Amniotic epithelial cell (primary cell): ENCODE measurements at places on chromosomes 12 and 14.

GRCh38 chr12:100169345-100169744, 26.7 kb upstream of the BLTP3B start:
- DNase-seq, result no peak

- peak; percentile 70 for DNase-seq
These were observed 3.2 kb upstream of the ADAM21 start for GRCh38 chr14:70448633-70449340.

DNA sequence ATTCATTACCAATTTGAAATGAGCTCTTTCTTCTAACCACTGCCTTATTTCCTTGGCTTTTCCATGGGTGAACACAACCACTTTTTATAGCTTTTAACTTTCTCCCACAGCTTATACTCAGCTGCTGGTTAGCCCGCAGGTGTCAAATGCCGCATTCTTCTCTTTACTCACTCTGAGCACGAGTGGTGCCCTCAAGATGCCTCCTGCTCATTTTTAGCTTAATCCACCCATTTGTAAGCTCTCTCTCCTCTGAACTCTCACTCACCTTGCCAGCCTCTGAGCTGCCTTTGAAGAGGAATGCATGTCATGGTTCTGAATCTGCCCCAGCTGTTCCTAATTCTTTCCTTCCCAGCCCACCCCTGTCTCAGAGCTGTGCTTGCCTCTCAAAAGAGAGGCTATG, 449.4 kb upstream of the PRICKLE1 start:
- no peak for DNase-seq

GRCh38 chr12:14564336-14564959, 3.2 kb downstream of the PLBD1 start:
- peak; percentile 2 for DNase-seq

GRCh38 chr14:77055306-77055705, 26.8 kb upstream of the IRF2BPL start:
- no peak for DNase-seq

GRCh38 chr12:108289350-108290161, 49.6 kb downstream of the CMKLR1 start:
- DNase-seq, result no peak

DNA sequence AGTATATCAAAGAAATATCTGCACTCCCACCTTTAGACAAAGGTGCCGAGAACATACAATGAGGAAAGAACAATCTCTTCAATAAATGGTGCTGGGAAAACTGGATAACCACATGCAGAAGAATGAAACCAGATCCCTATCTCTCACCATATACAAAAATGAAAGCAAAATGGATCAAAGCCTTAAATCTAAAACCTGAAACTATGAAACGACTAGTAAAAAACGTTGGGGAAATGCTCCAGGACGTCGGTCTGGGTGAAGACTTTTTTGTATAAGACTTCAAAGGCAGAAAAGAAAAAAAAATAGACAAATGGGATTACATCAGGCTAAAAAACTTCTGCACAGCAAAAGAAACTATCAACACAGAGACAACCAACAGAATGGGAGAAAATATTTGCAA, 83.8 kb downstream of the PPM1A start:
- no peak for DNase-seq

DNA sequence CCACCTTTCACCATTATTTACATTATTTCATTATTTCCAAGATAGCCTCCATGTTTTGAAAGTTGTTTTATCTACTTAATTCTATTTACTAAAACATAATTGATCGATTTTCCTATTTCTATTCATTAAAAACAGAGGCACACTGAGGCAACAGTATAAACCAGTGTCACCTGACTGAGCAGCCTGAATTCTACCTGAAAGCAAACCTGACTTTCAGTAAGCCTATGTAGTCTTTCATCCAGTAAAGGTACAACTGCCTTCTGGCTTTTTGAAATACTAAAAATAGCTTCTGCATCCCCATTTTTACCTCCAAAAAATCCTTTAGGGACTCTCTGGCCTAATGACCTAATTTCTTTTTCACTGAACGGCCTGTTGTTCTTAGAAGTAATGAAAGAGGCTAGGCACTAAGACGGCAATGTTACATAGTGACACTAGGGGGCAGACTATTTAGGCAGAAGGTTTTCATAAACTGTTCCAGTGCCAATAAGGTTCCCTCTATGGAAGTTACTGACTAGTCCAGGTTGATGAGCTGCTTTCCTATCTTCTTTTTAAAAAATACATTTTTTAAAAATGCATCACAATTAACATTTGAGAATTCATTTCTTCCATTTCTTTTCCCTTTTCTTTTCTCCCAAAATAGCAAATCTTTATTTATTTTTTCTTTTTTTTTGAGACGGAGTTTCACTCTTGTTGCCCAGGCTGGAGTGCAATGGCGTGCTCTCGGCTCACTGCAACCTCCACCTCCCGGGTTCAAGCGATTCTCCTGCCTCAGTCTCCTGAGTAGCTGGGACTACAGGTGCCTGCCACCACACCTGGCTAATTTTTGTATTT, 17.5 kb downstream of the ANAPC5 start:
- DNase-seq, result peak; percentile 77

DNA sequence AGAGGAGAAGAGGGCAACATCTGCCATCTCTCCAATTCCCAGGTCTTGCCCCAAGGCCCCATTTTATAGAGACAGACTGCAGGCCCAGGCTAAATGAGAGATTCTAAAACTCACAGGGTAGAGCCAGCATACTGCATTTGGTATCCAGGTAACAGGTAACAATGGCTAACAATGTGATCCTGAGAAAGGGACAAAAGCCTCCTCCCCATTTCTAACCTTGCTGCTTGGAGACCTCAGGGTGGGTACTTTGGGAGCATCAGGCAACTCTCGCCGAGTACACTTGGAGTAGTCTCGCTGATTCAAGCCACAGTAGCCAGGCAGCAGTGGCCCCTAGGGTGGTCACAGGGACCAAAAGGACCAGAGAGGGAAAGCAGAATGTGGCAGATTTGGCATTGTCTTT, 162.6 kb upstream of the PLEKHA5 start:
- DNase-seq, result no peak

GRCh38 chr14:72970058-72970630, 43.9 kb downstream of the DCAF4 start:
- no peak for DNase-seq

GRCh38 chr14:71491931-71492330, 440.3 kb upstream of the RGS6 start:
- DNase-seq, result peak; percentile 41

DNA sequence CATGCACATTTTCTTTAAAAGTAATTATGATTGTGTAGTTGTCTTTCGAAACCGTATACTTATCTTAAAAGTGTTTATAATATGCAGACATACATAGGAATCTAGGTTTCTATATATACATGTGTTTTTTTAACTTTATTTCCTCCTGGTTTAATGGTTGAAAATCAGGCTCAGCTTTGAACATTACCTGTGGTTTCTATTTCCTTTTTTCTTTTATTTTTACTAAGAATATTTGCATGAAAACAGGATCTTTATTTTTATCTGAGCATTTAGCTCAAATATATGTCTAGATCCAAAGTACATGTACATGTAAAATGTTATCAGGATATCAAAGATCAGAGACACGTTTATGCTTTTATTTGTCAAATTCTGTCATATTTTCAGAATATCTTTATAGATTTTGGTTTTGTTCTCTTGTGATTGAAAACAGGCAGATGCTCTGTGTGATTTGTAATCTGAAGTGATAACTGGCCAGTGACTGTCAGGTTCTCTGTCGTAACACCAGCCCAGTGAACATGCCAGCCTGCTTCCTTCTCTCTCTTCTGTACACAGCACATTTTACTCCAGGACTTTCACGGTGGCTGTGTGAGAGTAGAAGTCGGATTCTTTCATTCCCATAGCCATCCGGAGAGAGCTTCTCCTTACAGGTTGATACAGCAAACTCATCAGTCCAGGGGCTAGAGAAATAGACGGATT, 13.7 kb downstream of the TCTN1 start:
- no peak for DNase-seq

DNA sequence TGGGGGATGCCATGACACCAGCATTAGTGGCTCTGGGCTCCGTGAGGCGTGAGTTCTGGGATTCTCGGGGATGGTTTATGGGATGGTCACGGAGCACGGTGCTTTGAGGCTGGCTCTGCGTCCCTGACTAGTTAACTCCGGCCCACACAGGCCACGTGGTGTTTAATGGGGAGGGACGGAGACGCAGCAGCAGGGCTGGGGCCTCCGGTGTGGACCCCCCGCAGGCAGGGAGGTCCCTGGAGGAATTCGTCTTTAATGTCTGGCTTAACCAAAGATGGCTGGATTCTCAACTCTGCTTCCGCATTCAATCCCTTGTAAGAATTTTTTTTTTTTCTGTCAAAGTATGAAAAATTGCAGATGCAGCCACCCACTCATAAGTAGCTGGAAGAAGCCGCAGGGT, 86.4 kb upstream of the RFLNA start:
- DNase-seq, result no peak

- DNase-seq, result peak; percentile 66
These were observed 191.5 kb upstream of the CAND1 start for GRCh38 chr12:67077617-67078016.

GRCh38 chr12:69660164-69660863, 38.8 kb downstream of the BEST3 start:
- no peak for DNase-seq

- no peak for DNase-seq
These were observed 20.0 kb downstream of the C12orf76 start for GRCh38 chr12:110028323-110028722.

- no peak for DNase-seq
These were observed 9.9 kb downstream of the RNASE9 start for GRCh38 chr14:20550926-20551325.

- no peak for DNase-seq
These were observed 39.8 kb downstream of the TMEM63C start for GRCh38 chr14:77221241-77221871.

DNA sequence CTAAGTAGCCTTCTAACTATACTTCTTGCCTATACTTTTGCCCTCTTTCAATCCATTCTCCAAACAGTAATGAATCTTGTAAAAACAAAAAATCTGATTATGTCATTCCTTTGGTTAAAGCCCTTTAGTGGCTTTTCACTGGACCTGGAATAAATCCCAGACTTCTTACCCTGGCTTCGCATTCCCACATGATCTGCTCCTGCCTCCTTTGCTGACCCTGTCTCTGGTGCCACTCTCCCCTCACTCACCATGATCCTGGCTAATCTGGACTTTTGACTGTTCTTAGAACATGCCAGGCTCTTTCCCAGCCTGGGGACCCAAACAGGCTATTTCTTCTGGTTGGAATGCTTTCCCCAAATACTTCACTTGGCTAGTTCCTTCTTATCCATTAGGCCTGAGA, 7.9 kb downstream of the MIA2 start:
- no peak for DNase-seq

GRCh38 chr12:2752676-2753371, 41.9 kb upstream of the FKBP4 start:
- DNase-seq, result peak; percentile 29

- no peak for DNase-seq
These were observed 109.6 kb downstream of the DICER1 start for GRCh38 chr14:95047754-95048153.

DNA sequence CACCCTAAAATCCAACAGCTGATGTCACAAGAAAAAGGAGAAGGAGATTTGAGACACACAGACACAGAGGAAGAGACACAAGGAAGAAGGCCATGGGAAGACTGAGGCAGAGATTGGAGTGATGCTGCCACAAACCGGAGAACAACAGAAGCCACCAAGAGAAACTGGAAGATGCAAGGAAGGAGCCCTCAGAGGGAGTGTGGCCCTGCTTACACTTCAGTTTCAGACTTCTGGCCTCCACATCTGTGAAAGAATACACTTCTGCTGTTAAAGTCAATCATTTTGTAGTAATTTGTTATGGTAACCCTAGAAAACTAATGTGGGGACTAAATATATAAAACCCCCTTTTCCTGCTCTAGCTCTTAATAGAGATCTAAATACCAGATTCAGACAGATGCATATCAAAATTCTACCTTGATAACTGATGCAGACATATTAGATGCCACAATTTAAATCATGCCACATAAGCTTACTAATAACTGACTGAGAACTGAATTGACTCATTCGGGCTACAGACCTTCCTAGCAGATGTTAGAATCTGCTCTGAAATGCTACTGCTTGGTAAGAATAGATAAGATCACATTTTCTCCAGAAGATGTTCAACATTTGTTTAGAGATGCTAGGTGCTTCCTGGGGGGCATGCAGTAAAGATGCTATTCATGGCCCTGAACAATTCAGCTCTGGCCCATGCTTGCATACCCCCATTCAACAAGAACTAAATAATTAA, 113.1 kb upstream of the CCND2 start:
- no peak for DNase-seq

DNA sequence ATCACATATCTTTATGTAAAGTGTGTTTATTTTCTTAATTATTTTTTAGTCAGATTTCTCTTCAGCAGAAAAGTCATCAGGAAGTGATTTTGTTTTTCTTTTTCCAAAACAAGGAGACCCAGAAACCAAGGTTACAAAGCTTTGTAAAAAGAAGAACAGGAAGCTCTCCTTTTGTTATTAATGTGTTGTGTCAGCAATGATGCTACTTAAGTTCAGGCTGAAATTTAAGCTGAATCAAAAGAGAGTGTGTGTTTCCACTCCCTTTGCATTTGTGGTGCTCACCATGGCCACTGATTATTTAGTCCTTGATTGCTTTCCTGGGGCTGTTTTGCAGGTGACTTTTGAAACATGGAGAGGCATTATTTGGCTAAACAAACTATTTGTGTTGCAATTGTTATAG, 155.3 kb upstream of the ATP2B1 start:
- DNase-seq, result no peak

- DNase-seq, result no peak
These were observed 179.7 kb downstream of the SLC6A15 start for GRCh38 chr12:84732828-84733340.

GRCh38 chr12:121061831-121062230, 22.8 kb upstream of the OASL start:
- peak; percentile 11 for DNase-seq

DNA sequence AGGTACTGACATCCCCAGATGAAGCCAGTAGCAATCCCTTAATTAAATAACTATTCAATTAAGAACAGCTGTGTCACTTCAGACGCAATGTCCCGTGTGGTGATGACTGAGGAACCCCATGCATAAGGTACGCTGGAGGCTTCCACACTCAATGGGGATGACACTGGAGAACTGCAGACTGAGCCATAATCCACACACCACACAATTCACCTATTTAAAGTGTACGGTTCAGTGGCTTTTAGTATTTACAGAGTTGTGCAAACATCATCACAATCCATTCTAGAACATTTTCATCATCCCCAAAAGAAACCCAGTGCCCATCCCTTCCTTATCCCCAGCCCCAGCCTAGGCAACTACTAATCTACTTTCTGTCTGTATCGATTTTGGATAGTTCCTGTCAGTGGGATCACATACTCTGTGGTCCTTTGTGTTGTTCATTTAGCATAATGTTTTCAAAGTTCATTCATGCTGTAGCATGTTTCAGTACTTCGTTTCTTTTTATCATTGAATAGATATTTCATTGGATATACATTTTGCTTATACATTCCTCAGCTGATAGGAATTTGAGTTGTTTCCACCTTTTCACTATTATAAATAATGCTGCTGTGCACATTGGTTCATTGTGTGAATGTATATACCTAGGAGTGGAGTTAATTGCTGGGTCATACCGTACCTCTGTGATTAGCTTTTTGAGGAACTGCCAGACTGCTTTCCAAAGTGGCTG, 61.1 kb downstream of the NINJ2 start:
- DNase-seq, result no peak

GRCh38 chr12:63814146-63814772, 30.2 kb upstream of the SRGAP1 start:
- no peak for DNase-seq
